NB4 (cell line): ENCODE measurements at places on chromosomes 16 and 17.

DNA sequence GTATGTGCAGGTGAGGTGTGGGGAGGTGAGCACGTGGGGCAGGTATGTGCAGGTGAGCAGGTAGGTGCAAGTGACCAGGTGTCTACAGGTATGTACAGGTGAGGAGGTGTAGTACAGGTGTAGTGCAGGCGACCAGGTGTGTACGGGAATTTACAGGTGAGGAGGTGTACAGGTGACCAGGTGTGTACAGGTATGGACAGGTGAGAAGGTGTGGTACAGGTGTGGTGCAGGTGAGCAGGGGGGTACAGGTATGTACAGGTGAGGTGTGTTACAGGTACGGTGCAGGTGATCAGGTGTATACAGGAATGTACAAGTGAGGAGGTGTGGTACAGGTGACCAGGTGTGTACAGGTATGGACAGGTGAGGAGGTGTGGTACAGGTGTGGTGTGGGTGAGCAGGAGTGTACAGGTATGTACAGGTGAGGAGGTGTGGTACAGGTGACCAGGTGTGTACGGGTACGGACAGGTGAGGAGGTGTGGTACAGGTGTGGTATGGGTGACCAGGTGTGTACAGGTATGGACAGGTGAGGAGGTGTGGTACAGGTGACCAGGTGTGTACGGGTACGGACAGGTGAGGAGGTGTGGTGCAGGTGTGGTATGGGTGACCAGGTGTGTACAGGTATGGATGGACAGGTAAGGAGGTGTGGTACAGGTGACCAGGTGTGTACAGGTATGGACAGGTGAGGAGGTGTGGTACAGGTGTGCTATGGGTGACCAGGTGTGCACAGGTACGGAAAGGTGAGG lies 12.8 kb upstream of the DBNDD1 start:
- DNase-seq, result peak; percentile 53

GRCh38 chr16:84150926-84151325 lies 5.8 kb downstream of the DNAAF1 start:
- no peak for DNase-seq

DNA sequence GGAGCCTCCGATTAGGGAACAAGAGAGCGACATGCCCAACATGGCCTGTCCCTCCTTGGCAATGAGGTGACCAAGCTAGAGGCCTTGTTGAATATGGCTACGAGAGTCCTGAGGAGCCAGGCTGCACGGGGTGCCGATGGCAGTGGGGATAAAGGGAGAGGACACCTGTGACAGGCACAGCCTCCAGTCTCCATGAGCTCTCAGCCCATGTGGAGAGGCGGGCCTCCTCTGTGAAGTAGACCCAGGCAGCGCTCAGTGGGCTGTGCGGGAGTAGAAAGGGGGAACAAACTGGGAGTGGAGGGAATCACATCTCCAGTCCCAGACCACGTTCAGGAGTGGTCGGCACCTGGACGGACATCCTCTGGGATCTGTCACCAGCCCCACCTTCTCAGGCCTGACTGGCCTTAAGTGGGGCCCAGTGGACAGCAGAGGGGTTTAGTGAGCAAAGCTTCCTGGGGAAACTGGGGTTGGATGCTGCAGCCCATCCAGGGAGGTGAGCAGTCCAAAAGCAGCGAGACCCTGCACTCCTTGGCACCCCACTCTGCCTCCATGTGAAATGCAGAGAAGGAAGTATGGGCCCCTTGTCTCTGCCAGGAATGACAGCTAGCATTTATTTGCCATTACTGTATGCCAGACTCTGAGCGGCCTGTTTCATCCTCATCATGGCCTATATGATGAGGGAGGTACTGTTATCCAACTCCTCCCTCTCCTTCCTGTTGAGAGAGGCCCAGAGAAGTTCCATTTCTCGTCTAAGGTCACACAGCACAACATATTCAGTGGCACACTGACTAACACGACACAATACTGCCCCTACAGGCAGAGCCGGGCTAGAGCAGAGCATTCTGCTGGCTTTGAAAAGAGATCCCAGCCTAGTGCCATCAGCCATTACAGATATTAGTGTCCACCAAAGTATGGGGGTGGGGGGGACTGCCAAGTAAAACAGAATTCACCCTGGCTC lies 4.5 kb upstream of the TMEM92 start:
- peak; percentile 61 for DNase-seq

DNA sequence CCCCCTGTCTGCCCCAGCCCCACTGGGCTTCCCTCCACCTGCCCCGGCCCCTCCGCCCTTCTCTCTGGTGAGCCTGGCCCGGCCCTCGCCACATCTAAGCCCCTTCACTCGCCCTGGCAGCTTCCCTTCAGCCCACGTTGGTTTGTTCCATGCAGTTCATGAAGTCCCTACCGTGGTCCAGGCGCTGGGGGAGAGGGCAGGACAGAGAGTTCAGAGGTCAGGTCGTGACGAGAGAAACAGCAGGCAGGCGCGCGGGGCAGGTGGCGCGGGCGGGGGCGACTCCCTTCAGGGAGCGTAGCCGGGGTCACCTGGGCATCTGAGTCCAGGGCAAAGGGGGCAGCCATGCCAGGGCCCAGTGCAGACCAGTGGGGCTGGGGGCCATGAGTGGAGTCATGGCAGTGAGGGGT lies 8.9 kb upstream of the TEDC2 start:
- DNase-seq, result no peak

- no peak for DNase-seq
These were observed 15.7 kb downstream of the CDRT4 start for GRCh38 chr17:15451680-15452079.

- DNase-seq, result no peak
These were observed 124.4 kb downstream of the SDK2 start for GRCh38 chr17:73519714-73520368.

DNA sequence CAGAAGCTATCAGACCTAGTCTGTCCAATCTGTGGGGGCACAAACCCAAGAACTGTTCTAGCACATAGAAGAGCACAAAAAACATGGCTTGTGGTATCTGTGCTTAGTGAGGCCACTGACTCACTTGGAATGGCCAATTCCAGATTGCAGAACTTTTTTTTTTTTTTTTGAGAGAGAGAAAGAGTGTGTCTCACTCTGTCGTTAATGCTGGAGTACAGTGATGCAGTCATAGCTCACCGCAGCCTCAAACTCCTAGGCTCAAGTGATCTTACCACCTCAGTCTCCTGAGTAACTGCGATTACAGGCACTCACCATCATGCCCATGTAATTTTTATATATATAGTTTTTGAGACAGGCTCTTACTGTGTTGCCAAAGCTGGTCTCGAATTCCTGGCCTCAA lies 77.2 kb upstream of the CLEC3A start:
- no peak for DNase-seq

GRCh38 chr16:84614073-84614459 lies 3.8 kb downstream of the COTL1 start:
- DNase-seq, result no peak

DNA sequence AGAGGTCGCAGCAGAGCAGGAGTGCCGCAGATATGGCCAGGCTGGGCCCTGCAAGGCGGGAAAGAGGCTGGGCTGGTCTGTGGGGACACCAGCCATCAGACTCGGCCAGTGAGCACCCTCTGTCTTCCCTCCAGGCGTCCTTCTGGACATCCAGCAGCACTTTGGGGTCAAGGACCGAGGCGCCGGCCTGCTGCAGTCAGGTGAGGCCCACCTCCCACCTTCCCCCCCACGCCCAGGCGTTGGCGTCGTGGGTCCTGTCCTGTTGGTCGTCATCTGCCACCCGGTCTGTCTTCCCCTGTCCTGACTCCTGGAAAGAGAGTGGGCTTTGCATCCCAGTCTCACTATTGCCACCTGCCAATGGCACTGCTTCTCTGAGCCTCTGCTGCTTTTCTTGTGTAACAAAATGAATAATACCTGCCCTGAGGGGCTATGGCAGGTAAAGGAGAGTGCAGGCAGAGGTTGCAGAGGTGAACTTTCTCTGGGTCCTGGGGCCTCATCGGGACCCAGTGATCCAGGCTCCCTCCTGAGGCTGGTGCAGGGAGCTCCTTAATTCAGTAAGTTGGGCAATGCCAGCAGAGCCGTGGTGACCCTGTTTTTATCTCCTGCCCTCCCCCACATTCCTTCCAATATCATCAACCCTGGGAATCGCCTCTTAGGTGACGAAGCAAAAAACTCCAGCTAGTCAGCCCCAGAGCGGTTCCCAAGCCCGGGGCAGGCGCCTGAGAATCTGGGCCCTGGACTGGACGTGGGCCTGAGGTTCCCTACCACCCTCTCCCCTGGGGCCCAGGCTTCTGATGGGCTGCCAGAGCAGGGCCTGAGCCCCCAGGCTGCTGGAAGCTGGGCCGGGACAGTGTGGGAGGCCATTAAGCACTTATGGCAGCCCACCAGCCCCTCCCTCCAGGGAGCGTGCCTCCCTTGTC lies 14.7 kb downstream of the SPNS2 start:
- DNase-seq, result no peak

GRCh38 chr16:19753815-19754643 lies 36.0 kb downstream of the IQCK start:
- DNase-seq, result no peak

GRCh38 chr17:47994724-47995123 lies 23.8 kb downstream of the CDK5RAP3 start:
- no peak for DNase-seq

- no peak for DNase-seq
These were observed 25.7 kb downstream of the IQCK start for GRCh38 chr16:19743816-19744159.

- no peak for DNase-seq
These were observed 32.9 kb downstream of the CFAP20 start for GRCh38 chr16:58096249-58096648.

DNA sequence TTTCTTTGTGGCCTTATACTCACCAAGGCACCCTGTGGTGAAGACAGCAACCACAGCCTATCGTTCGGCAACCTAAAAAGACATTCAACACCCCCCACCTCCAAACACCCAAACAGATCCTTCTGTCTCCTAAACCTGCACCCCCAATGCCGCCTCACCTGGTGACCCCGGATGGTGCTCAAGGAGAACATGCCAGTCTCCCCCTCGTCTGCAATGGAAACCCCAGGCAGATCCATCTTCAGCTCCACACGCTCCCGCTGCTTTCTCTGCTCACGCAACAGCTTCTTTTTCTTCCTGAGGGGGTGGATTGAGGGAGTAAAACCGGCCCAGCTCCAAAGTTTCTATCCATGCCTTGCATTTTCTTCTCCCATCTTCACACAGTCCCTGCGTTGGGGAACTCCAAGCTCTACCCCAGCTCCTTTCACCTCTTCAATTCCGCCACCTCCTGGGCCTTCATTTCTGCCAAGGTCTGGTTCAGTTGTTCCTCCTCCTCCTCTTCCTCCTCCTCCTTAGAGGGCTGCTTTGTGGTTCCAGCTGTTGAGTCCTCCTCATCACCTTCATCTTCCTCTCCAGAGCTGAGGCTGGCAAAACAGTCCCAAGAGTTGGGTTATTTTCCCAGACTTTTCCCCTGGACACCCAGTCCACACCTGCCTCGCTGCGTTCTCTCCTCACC lies 3.4 kb upstream of the PSMC5 start:
- DNase-seq, result no peak

DNA sequence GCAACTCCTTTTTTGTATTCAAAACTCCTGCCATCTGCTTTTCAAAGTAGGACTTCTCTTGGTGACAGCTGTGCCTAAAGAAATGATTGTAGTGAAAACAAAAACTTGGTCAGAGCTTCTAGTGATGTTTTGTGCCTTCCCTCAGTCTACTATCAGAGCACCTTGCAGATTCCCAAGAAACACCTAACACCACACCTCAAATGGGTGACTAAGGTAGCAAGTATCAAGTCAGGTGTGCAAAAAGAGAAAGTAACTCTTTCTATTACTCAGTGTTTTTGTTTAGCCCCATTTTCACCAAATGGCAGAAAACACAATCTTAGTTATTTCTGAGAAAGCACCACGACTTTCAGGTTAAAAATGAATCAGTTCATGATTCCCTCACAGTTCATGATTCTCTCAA lies 2.0 kb upstream of the PMFBP1 start:
- DNase-seq, result no peak

GRCh38 chr16:678858-679813 lies 1.1 kb upstream of the STUB1 start:
- DNase-seq, result peak; percentile 70

- peak; percentile 81 for DNase-seq
These were observed 8.5 kb downstream of the CHTF8 start for GRCh38 chr16:69123910-69124309.

- no peak for DNase-seq
These were observed 466.5 kb upstream of the MAF start for GRCh38 chr16:80066805-80067580.

GRCh38 chr17:81959362-81960129 lies 1.4 kb downstream of the NOTUM start:
- DNase-seq, result peak; percentile 52

DNA sequence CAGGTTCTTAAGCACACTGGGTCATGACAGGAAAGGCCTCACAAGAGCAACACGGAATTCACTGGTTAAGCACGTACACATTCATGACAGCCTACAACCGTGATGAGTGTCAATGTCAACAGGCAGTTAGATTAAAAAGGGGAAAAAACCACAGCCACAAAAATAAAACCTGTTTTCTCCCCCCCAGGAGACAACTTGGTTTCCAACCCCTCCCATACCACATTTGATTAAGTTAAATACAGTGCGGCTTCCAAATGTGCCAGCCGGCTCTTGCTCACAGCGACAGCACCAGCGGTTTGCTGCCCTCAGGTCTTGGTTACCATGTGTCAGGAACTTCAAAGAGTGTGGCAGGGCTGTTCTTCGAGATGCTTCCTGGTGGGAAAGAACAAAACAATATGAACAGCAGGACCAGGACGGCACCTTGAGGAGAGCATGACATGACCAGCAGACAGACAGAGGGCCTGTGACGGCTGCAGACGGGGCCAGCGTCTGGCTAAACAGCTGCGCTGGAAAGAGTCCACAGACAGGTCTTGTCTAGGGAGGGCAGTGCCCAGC lies 193.6 kb downstream of the PARN start:
- no peak for DNase-seq

DNA sequence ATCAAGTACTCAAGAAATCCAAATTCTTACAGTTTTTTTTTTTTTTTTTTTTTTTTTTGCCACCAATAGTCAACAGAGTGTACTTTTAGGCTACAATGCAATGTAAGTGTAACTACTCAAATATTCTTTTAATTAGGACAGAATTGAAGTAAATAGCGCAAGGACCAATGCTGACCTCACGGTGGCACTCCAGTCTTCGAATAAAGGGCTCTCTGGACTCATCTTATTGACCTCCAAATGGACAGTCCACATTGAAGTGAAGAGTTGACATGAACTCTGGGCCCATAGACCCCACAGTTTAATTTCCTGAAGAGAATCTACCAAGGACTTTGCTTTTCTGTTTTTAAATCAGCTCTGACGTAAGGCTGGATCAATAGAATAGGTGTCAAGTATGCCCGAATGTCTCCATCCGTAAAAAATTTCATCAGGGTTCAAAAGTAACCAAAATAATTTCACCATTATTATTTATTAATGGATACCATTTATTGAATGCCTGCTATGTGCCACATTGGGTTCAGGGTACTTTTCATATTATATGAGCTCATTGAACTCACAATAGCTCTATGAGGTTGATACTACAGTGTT lies 7.3 kb upstream of the DDX52 start:
- DNase-seq, result peak; percentile 60

DNA sequence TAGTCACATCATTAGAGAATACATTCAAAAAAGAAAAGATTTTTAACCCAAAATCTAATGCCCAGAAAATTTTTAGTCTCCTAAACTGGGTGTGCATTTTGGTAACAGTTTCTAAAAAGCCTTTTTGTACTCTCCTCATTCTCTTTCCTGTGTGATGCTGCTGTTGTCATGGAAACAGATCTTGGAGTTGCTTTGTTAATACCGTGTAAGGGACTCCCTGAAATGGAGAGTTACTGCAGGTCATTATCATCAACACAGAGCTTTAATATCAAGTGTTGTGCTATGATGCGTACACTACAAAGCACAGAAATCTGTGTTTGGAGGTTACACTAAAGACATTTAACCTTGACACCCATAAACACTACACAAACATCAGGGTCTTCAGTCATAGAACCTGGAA lies 216.3 kb downstream of the PRKCA start:
- DNase-seq, result no peak

GRCh38 chr16:85123891-85124635 lies 11.8 kb upstream of the CIBAR2 start:
- no peak for DNase-seq
